ENCODE measurements at places on chromosomes 7 and 10.

- no peak for DNase-seq
Measured at GRCh38 chr10:132106431-132106830, 40.7 kb downstream of the JAKMIP3 start.

- DNase-seq, result no peak
Measured at GRCh38 chr10:9643782-9644181, 1373.9 kb upstream of the CELF2 start.

DNA sequence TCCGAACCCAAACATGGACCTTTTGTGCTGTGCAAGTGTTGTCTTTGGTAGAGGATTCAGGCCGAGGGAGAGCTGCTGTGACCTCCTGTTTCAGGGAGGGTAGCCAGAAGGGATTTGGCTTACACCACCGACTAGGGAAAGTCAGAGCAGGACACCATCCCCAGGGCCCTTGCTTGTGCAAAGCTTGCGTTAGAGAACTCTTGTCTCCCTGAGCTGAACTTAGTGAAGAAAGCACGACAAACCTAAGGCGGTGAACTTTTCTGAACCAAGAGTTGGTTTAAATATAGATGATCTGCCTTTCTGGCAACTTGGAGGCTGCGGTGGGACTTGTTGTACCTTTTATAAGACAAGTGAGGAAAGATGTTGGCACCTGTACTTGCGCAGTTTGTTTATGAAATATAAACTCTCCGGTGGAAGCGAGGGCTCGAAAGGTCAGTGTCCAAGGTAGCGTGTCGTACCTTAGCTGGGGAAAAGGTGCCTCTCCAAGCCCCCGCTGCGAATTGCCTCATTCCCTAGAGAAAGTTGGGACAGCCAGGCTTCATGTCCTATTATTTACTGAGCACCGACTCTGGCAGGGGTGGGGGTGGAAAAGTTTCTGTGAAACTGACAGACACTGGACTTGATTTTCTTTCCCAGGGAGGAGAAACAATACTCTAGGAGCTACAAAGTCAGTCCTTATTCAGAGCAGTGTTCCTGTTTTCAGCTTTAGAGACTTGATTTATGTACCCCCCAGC lies 31.6 kb downstream of the WBP1L start:
- DNase-seq, result no peak

GRCh38 chr7:31133497-31133896 lies 81.4 kb downstream of the ADCYAP1R1 start:
- DNase-seq, result no peak

GRCh38 chr10:68364101-68364886 lies 31.6 kb upstream of the PBLD start:
- no peak for DNase-seq

DNA sequence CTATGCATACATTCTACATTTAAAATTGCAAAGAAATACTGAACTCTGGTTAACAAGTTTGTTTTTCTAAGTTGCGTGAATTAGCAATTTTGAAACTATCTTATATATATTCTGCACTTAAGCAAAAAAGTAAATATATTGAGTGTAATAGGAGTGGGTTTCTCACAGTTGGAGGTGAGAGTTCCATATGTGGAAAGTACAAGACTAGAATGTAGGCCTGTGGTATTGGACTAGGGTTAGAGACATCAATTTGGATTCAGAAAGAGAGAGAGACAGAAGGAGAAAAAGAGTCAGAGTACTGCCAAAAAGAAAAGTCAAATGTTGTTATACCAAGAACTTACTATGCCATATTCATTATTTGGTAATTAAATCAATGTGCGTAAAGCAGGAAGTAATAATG lies 47.3 kb upstream of the ITGB8 start:
- DNase-seq, result no peak

- DNase-seq, result peak; percentile 12
Measured at GRCh38 chr7:108002726-108003598, at the start of gene LAMB1. TSS of gene LAMB1 (minus strand) at chr7:108003161. CDS start at chr7:108002885, 276 bp downstream.

- no peak for DNase-seq
Measured at GRCh38 chr7:2008101-2008935, 224.4 kb downstream of the MAD1L1 start.

DNA sequence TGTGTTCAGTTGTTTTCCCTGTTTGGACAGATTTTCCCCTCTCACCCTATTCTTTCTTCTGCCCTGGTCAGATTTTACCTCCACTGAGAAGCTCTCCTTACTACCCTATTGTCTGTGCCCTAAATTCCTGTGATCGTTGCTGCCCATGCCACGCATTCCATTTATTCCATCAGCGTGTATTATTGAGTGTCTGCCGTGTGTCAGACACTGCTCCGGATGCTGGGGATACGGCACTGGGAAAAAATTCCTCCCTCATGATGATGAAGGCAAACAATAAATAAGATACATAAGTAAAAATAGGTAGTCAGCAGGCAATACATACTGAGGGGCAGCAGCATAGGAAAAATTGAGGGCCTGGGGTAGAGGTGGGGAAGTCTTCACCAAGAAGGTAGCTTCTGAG lies 86.8 kb downstream of the FANK1 start:
- no peak for DNase-seq

DNA sequence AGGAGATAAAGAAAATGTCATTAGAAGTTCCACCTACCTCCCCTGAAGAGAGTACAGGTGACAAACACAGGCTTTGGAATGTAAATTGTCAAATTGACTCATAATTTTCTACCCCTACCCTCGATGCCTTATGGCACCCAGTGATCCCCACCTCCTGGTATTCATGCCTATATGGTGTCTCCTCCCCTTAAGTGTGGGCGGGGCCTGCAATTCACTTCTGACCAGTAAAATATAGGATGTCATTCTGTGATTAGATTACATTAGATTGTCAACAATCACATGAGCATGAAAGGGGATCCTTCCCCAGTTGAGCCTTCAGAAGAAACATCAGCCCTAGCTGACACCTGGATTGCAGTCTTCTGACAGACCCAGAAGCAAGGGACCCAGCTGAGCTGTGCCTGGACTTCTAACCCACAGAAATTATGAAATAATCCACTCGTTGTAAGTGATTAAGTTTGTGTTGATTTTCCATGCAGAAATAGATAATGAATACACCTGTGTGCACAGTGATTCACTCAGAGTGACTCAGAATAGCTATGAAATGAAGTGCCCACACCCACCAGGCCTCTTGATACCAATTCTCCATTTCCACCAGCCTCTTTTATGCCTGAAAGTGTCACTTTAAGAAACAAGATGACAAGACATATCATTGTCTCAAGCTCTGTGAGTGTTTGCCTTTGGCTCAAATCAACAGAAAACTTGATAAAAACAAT lies 8.5 kb upstream of the SLC39A12 start:
- DNase-seq, result no peak

GRCh38 chr7:22001345-22002004 lies 55.8 kb upstream of the CDCA7L start:
- peak; percentile 29 for DNase-seq

DNA sequence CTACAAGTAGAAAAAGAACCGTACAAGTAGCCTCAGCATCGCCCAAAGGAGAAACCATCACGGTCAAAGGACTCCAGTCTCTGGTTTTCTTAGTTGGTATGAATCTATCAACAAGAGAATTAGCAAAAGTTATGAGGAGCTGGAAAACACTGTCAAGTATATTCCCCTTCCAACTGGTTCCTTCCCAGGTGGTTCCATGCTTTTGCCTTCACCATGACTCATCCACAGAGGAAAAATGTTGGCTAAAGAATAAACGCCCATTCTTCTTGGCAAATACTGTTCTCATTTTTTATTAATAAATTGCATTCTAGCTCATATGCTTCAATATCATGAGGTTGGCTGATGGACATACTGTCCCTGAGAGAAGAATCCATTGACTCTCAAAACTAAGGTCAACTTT lies 6.4 kb downstream of the ELMO1 start:
- no peak for DNase-seq

GRCh38 chr7:39892361-39892760 lies 57.7 kb upstream of the CDK13 start:
- no peak for DNase-seq

DNA sequence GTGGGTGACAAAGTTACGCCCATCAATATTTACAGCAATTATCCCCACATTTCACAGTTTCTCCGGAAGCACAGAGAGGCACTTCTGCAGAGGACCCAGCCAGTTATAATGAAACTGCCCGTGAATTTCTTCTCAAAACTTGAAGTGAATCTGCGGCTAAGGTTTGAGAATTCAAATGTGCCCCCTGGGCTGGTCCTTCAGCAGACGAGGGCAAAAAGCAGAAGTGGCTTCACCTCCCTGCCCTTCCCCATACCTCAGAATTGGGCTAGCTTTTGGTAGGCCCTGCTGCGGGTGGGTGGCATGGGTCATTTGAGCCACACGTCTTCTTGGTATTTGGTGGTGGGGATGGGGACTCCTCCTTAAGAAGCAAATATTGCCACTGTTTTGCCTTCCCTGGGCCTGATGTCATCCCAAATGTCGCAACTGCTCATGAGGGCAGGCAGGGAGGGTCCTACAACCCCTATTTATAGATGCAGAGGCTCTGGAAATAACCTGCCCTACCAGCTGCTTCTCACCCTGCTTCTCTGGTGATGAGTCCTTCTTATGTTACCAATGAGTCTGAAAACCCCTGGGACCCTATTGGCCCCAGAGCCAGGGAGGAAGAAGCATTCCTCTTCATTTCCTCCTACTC lies 16.6 kb upstream of the WDFY4 start:
- DNase-seq, result no peak

DNA sequence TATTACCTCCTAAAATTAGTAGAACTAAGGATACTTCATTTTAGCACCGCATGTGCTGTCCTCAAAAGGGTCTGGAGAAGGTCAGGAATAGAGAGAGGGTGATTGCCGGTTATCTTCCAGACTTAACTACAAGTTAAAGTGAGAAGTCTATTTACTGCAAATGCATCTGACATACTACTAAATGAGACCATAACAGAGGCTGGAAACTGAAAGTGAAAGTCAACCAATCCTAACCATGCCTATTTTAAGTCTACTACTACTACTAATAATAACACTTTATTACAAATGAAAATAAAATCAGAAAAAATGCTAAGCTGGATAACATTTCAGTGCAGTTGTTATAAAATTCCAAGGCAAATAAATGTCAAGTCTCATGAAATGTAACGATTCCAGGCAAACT lies 244.7 kb downstream of the KIF20B start:
- peak; percentile 10 for DNase-seq

- no peak for DNase-seq
Measured at GRCh38 chr7:130329681-130330080, 14.9 kb upstream of the CPA5 start.

GRCh38 chr10:120782336-120782735 lies 68.8 kb upstream of the WDR11 start:
- DNase-seq, result no peak

DNA sequence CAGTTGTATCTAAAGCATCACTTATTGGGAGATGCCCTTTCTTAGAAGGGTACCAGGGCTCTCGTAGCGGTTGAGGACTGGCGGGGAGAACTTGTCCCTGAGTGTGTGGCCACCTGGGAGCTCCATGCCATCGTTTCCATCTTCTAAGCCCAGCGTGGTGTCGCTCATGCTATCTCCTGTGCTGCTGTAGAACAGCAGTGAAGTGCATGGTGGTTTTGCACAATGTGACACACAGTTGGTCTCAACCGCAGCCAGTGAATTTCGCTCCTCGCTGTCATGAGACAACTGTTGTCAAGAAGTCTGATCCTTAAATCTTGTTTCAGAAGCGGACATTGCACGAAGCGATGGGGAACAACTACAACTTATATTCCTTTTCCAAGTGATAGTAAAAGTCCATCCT lies 283.4 kb downstream of the GRID1 start:
- DNase-seq, result no peak

- DNase-seq, result no peak
Measured at GRCh38 chr10:99872367-99873162, 90.1 kb downstream of the ABCC2 start.

DNA sequence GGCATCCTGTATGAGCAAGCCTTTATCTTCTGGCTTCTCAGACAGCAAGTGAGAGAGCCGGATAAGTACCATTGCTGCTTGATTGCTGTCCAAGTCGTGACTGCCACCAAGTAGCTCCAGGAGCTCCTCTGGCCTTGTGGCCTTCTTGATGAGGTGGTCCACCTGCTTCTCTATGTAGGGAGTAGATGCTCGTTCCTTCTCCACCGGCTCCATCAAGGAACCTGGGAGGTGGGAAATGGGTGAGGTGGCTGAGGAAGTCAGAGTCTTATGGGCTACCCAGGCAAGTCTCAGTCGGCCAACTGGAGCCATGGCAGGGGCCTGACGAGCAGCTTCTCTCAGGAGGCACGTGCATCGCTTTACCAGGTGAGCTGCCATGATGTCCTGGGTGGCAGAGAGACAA lies 2.6 kb downstream of the TBRG4 start:
- no peak for DNase-seq
